ENCODE measurements at places on chromosomes 13 and 19.
A peak's percentile ranks its signal among the peaks of the same experiment; 100 is the strongest.

DNA sequence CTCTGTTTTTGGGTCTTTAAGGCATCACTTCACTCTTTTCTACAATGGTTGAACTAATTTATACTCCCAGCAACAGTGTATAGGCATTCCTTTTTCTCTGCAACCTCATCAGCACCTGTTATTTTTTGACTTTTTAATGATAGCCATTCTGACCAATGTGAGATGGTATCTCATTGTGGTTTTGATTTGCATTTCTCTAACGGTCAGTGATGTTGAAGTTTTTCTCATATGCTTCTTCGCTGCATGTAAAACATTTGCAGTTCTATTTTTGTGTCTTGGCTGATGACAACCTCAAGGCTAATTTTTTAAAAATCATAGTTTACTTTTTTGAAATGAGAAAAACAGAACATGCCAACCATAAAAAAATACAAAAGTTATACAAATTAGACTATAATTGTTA lies 258.2 kb upstream of the EDNRB start:
- no peak for DNase-seq

DNA sequence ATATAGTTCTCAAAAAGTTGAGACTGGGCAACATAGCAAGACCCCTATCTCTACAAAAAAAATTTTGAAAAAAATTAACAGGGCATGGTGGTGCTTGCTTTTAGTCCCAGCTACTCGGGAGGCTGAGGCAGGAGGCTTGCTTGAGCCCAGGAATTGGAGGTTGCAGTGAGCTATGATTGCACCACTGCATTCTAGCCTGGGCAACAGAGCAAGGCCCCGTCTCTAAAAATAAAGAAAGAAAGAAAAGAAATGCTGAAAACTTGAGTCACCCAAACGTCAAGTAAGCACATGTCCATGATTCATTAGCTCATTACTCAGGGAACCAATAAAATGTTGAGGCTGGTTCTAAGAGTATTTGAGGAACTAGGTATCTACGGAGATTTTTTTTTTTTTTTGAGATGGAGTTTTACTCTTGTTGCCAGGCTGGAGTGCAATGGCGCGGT lies 33.9 kb upstream of the SEMA6B start:
- no peak for DNase-seq

- peak; percentile 88 for DNase-seq
These were observed 2.7 kb downstream of the TPM4 start for GRCh38 chr19:16078759-16079707.

DNA sequence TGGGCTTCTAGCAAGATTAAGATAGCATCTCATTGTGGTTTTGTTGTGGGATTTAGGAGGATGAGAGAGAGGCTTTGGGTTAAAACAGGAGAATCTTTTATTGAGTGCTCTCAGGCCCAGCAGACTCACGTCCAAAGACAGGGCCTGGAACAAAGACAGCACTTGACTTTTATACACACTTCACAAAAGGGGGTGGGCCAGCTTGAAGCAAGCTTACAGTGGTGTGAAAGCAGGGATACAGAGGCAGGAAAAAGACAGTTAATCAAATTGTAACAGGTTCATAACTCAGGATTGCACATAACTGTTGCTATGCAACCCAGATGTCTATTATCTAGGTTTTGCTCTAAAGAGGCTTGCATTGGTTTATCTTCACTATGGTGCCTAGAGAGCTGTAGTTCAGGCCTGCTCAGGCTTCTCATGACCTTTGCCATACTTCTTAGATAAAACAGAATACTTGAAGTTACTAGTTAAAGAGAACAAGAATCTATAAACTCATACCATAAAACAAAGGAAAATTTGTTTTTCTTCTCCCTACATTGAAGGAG lies 42.2 kb upstream of the CEACAM21 start:
- no peak for DNase-seq

DNA sequence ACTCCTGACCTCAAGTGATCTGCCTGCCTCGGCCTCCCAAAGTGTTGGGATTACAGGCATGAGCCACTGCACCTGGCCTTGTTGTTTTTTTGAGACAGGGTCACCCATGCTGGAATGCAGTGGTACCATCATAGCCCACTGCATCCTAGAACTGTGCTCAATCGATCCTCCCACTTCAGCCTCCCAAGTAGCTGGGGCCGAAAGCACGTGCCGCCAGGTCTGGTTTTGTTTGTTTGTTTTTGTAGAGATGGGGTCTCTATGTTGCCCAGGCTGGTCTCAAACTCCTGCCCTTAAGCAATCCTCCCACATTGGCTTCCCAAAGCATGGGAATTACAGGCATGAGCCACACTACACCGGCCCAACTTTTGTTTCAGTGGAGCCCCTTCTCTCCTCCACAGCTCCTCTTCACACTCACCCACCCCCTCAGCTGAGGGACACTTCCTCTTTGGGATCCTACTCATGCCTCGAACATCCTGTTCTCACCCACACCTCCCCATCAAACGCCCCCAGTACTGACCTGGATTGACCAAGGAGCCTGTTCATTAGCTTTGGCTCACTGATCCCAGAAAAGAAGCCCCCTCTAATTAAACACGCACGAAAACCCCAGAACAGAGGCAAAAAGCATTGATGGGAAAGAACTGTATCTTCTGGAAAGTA lies 12.8 kb upstream of the CERS4 start:
- no peak for DNase-seq

- DNase-seq, result no peak
These were observed 34.5 kb upstream of the GTF3A start for GRCh38 chr13:27389891-27390290.
